ENCODE measurements at places on chromosomes 1 and 21.

DNA sequence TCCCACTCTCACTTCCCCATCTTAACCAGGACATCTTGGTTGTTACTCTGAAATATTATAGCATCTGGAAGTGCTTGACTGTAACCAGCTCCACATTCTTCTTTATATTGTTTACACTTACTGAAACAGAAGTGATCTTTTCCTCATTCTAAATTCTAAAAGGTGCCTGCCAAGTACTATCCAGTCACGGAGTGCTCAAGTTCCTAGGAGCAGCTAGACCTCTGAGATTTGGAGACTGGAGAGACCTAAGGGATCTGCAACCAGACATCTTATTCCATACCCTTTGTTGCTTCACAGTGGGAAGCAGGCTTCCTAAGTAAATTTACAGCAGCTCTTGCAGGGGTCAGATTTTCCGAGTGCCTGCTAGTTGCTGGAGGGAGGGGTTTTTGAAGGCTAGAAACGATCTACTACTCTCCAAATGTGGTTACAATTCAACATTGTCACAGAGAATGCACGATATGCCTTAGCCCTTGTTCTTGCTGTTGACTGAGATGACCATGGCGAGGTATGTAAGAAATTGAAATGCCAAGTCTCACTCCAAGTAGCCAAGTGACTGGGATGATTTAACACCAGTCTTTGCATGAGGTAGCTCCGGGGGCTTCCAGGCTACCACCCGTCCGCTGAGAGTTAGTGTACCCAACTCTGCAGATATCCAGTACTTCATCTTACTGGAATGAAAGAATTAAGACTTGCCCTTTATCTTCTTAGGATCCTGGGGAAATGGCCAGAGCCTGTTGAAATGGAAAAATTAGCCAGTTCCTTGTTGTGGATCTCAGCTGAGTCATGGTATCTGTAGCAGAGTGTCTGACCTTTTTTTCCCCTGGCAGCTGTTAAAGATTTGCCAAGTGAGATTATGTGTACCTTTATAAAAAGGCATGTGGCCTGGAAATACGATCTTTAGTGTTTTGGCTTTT is 150.8 kb downstream of the MAST2 start:
- peak; percentile 46 for DNase-seq

DNA sequence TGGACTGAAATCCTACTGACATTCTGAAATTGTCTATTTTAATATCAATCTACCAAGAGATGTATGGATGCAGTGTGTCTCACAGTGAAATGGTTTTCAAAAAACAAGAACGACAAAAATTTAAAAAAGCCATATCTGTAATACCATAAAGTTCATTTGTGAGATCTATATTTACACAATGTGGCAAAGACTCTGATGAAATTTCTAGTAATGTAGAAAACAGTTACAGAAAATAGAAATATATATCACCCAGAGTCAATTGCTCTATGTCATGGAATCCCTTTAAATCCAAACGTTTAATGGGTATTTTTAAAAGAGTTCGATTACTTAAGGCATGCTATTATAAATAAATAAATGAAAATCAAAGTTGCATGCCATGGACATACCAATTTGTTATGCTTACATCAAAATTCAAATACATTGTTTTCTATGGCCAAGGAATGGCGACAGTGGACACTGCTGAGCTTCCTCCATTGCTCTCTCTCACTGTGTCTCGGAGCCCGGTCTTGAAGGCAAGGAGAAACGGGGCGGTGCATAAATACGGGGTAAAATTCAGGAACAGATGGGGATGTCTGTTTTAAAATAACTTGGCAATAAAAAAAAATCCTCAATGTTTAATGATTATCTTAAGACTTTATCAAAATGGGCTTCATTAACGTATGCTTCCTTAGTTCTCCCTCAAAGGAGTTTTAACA is 37.0 kb upstream of the SAMSN1 start:
- DNase-seq, result no peak

GRCh38 chr1:40986956-40987355 is 7.5 kb downstream of the CTPS1 start:
- DNase-seq, result no peak

GRCh38 chr1:230306169-230306568 is 120.0 kb downstream of the PGBD5 start:
- no peak for DNase-seq

DNA sequence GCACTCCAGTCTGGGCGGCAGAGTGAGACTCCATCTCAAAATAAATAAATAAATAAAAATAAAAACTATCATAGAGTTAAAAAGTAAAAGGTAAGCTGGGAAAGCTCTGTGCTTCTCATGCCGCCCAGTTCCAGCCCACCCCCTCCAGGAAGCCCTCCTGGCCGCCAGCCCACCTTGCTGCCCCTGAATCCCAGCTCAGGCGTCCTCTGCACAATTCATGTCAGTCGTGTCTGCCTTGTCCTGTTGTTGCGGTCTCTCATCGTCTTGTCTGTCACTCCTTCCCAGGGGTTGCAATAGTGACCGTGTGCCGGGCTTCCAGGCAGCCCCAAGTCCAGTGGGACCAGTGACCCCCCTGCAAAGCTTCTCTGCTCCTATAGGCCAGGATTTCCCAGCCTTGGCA is 44.1 kb downstream of the RSPH1 start:
- DNase-seq, result no peak

GRCh38 chr1:63663301-63663700 is 70.1 kb downstream of the PGM1 start:
- DNase-seq, result no peak

DNA sequence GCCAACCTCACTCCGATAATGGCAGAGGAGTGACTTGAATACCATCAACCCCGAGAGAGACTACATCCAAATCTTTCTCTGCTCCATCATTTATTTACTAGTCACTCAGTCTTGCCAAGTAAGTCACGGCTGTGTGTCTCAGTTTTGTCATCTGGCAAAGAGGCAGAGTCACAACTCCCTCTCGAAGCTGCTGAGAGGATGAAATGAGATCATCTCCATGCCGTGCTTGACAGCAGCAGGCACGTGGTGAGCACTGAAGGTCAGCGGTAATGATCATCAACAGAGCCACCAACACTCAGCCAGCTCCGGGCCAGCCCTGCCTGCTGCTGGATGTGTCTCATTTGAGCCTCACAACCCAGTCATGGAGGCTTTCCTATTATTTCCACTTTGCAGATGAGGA is 19.9 kb downstream of the ALDH4A1 start:
- no peak for DNase-seq
